ENCODE measurements at places on chromosomes 5 and 9.

DNA sequence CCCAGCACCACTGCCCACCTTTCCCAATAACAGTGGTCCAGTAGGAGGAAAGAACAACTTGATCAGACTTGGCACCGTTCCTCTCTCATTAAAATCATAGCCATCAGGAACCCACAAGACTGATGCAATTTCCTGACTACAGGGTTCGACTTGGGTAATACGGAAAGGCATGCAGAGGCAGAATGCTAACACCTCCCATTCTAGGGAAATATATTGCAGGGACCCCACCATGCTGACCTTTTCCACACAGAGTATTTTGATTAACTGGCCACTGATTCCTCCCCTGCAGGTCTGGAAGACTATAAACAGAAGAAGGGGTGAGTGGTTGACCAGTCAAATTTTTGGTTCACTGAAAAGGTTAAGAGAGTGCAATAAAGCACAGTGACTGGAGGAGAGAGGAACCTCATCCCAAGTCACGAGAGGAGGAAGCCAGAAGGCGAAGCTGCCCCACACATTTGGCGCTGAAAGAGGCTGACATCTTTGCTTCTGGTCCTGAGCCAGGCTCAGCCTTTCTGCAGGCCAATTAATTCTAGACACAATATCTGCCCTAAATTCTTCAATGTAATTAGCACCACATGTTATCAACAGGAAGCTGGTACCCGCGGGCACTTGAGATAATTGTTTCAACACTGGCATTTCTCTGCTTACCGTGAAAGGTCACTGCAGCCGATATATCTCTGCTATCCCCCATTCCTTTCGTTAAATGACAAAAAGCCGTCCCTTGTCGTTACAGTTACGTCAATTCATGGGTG, 64.7 kb upstream of the SPOCK1 start:
- DNase-seq: peak; percentile 74

- DNase-seq: peak; percentile 39
These were observed 11.9 kb downstream of the OTULINL start for GRCh38 chr5:14593326-14594021.

DNA sequence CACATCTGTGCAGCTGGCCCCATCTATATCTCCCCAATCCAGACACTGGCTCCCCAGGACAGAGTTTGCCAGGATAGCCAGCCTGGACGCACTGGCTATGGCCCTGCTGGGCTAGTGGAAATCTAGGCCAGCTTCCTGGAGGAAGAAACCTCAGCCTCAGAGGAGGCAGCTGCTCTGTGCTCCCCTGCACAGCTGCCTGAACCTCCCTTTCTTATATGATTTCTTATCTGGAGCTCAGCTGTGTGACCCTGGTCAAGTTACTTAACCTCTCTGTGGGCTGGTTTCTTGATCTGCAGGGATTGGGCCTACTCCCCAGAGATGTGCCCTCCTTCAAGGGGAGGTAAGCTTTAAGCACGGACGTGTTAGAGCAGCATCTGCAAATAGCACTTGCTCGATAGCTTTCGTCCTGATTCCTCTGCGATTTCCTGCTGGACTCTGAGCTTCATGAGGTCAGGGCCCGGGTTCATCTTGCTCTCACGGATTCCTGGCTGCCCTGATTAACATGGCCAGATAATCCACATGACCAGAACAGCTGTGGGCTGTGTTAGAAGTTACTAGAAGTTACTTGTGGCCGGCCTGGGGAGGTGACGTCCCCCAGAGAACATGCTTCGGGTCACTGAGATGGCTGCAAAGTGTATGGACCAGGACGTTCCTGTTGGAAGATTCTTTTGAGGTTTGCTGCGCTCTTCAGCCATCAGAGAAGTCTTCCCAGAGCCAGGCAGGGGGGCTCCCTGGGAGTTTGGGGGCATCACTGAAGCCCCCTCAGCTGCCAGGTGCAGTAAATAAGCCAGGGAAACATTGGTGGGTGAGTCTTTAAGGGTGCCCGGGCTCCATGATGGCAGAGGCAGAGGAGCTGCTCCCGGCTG, 14.5 kb downstream of the C9orf50 start:
- DNase-seq: no peak

DNA sequence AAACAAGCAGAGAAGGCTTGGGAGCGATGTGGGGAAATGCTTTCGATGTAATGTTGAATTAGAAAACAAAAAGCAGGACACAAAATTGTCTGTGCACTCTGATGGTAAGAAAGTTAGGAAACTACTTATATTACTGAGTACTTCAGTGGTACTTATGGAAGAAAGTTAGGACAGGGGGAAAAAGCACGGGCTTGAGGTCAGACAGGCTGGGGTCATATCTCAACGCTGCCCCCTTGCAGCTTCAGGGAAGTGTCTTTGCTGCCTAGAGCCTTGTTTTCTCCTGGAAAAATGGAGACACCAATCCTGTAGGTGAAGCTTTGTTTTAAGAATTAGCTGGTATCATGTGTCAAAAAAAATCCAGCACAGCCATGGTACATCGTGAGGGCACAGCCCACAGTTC, 23.0 kb downstream of the NEURL1B start:
- no peak for DNase-seq

DNA sequence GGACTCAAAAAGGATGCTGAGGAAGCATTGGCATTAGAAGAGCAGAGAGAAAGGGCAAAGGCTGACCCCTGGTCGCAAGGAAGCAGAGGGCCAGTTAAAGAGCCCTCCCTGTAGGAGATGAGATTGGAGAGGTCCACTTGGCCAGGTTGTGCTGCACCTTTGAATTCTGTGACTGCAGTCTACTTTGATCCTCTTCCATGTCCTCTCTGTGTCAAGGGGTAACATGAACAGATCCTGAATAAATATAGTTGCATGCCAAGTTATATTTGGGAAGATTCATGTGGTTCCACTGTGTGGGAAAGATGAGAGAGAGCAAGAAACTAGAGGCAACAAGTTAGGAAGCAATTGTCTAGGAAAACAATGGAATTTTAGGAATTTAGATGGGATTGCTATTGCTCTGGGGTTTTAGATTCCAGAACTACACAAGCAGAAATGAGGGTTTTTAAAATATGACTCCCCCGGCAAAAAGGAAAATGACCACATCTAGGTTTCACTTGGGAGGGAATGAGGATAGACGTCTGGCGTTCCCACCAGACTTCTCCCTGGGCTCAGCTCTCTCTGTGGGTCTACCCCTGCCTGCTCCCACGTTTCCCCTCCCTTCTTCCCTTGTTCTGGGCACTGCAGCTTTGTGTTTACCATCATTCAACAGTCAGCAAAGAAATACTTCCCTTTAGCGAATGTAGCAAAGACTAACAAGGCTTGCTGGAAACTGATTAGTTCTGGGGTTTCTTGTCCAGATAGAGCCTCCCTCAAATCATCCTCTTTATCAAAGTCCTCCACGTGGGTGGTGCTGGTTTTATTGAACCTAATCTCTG, 63.6 kb downstream of the SNX18 start:
- no peak for DNase-seq

GRCh38 chr5:1719860-1720259, 79.8 kb downstream of the MRPL36 start:
- DNase-seq: no peak

- DNase-seq: peak; percentile 58
These were observed 54.1 kb downstream of the FER start for GRCh38 chr5:108801776-108802175.

DNA sequence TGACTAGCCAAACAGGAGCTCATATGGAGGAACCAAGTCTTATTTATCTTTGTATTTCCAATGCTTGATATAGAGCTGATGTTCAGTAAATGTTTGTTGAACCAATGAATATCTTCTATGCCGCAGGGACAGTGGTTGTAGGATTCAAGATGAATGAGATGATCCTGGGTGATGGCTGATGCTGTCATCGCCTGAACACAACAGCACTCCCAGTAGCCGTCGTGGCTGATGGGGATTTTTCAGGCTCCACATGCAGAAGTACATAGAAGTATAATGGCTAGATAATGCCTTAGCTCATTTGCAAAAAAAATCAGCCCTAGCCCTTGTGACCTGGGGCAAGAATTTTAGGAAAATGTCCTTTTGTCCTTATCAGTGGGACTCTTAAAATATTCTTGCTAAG, 69.0 kb upstream of the OR13F1 start:
- no peak for DNase-seq

DNA sequence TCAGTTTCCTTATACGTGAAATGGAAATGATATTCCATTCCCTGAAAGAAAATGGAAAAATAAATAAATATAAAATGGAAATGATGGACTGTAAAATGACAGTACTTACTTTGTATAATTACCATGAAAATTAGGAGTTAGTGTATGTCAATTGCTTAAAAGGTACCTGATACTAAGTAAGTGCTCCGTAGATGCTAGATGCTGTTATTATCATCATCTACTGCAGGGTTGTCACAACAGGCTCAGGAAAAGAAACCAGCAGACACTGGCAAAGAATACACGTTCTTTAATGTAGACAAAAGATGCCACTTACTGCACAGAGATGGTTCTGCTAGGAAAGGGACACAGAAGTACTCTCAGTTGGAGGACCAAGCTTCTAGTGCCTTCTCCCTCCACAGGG, 64.0 kb upstream of the KCNN2 start:
- no peak for DNase-seq

DNA sequence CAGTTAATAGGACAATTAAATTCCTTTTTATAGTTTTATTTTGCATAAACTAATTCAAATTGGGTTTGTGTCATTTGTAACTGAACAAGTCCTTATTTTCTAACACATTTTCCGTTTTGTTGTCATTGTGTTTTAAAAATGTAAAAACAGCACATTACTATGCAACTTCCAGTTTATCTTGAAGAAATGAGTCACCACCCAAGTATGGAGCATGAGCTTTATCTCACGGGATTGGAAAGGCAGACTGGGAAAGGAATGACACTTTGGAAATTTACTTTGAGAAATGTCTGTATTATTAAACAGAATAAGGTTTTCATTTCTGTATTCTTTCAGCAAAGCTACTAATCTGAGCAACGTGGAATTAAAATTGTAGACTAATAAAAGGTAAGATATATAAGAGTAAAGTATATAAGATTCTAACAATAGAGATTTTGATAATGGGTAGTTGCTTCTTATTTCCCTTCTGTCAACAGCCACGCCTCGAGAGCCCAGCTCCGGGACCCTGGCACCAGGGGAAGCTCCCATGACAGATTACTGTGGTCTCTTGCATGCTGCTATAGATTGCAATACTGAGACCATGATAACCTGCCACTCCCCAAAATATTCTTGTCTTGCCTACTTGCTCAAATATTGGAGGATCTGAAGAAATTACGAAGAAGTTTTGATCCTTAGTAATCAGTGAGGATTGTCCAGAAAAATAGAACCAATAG, 433.1 kb downstream of the CHSY3 start:
- no peak for DNase-seq

DNA sequence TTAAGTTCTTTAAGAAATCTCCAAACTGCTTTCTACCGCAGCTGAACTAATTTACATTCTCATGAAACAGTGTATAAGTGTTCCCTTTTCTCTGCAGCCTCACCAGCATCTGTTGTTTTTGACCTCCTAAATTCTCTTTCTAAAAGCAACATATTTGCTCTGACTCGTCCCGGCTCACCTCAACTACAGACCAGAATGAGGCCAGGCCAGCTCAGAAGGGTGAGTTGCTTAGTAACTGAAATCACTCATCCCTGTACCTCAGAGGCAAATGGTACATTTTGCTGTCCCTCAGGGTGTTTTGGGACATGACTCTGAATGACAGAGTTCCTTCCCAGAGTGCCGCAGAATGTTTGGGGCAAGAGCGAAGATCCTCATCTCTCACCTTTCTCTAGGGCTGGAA, 127.5 kb downstream of the FRMD3 start:
- no peak for DNase-seq

DNA sequence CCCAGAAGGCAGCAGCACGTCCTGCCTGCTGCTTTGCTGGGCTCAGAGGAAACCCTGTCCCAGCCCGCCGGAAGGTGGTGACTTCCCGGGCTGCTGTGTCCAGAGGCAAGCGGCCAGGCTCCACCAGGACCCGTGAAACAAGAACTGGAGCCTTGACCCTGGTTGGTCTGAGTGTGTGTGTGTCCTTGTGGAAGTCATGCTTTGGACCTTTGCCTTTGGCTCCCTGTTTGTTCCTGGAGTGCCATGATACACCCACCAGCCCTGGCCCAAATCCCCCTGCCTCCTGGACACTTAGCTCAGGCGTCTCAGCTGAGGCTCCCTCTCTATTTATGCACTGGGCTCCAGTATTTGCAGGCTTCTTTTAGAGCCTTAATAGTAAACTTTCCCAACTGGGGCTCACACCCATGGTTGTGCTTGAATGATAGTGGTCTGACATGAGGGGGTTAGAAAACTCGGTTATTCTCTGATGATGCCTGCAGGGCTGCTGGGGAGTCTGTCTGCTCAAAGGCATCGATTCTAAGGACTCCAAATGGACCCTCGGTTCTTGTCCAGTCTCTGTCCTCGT, 72.2 kb downstream of the C9orf50 start:
- DNase-seq: no peak

DNA sequence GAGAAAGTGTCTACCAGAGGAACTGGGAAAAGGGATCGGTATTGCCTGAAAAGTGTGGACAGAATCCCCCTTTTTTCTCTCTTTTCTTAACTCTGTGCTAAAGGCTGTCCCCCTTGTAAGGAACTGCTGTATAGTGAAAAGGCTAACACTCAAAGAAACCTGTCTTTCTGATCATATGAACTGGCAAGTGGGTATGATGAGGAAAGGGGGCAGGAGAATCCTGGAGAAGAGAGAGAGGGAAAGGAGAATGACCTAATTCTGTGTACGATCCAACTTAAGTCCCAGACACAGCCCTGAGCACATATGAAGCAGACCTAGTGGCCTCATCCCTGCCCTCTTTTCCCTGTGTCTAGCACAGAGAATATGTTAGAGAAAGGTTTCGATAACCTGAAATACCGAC, 967 bp downstream of the ANKRD31 start:
- DNase-seq: no peak

- no peak for DNase-seq
These were observed 63.4 kb upstream of the RNU6ATAC start for GRCh38 chr9:134227451-134228411.

- no peak for DNase-seq
These were observed 35.3 kb upstream of the PRRC2B start for GRCh38 chr9:131358556-131358955.

GRCh38 chr9:99326112-99326916, 104.2 kb downstream of the SEC61B start:
- DNase-seq: peak; percentile 3

DNA sequence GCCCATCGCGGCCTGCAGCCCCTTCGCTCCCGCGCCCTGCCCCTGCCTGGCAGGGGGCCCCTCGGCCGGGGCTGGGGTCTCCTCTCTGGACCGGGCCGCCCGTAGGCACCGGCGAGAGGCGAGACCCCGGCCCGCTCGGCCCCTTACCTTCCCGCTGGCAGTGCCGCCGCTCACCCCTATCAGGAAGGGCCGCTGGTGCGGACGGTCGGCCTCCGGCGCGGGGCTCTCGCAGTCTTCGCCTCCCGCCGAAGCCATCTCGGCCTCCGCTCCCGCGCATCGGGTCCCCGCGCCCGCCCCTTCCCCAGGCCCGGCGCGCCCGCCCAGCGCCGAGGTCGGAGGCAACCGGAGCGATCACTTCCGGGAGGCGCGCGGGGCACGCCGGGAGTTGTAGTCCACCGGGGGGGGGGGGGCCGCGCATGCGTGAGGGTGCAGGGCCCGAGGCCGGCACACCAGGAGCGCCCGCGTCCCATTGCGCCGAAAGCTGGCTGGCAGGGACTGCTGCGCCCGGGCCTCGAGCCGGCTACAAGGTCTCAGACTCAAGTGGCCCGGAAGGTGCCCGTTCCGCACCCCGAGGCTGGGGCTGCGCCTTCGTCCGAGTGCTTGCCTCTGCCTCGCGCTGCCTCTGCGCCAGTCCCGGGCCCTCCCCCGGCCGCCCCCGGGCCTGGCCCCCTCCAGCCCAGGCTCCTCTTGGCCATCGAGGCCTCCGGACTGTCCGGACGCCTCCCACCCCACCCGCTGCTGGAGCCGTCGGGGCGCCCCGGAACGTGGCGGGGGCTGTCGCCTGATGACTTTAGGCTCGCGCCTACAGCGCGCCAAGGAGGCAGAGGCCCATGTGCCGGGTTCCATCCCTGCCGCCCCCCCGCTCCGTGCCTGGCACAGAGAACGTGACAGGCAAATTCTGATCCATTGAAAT, at the start of gene UCK1:
Gene UCK1 (minus strand): TSS at position 344 of the 913 bp plus-strand sequence. CDS start 89 bp downstream, at position 255.
- peak; percentile 68 for DNase-seq

Data from Kasumi-1 (cell line).